Activated CD4-positive, alpha-beta T cell treated with anti-CD3 and anti-CD28 coated beads for 36 hours (primary cell): ENCODE measurements at places on chromosomes 1 and 21.

- no peak for DNase-seq
Observed at GRCh38 chr1:63413394-63413793, 46.0 kb downstream of the ALG6 start.

DNA sequence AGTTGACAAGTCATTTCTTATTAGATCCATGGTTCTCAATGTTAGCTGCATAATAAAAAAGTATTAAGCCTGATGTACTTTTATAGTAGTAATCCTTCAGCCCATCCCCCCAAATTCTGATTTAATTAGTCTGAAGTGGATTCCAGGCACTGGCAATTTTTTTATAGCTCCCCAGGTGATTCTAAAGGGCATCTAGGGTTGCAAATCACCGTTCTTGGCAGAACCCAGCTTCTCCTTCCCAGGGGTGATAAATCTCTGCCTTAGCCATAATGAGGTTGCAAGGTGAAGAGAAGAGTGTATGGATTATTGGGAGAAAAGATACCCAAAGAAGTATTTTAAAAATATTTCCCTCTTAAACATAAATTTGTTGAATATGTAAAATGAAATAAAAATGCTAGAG, 43.0 kb upstream of the RXRG start:
- DNase-seq = no peak

DNA sequence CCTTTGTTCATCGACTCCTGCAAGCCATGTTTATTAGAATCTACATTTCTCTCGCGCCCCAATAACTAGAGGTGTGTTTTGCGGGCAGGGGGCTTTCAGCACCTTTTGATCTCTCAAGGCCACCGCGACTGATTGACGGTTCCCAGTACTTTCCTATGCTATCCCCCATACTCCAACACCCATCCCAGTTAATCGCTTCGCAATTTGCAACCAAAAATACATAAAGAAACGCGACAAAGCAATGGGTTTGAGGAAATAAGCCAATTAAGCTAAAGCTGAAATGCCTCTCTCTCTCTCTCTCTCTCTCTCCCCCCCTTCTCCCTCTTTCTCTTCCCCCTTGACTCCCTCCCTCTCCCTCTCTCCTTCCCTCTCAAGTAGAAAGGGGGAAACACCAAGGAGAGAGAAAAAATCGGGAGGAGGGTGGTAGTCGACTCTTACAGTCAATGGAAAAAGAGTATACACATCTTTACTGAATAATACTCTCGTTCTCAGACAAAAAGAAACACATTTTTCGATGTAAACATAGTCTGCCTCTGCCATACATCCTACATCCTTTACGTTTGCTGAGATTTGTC, 128.0 kb upstream of the DPYD start:
- no peak for DNase-seq

- DNase-seq = no peak
Observed at GRCh38 chr1:102588536-102588935, 519.8 kb downstream of the COL11A1 start.

DNA sequence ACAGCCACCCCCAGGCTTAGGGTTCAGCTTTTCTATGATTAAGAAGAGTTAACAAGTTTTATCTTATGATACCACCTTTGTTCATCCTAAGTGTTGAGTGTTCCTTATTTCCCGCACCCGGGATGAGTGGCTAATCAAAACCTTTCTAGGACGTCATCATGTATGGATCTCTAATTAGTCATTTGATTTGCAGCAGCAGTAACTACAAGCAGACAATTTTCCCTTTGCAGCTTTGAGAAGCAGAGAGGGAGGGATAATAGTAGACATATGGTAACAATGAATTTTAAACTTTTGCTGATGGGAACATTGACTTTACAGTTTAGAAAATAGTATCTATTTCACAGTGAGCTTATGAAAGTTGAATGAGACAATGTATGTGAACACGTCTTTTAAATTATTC, 30.8 kb upstream of the SLC35F3 start:
- DNase-seq = no peak
